Psoas muscle (tissue), 8 donors: ENCODE measurements at places on chromosomes 5 and 9. TPM values are rescaled to one million over a fixed set of nuclear protein-coding genes. Genes with fewer than 3 reads are reported as not detected.

SLC46A2 gene
- not detected for total RNA-seq

POLE3 gene
- total RNA-seq = 42.8 TPM

CCDC180 gene
- 1.6 TPM for total RNA-seq

ARSI gene
- not detected for total RNA-seq

SV2C gene
- total RNA-seq = not detected

GRCh38 chr5:88602584-88602983 lies 280.4 kb downstream of the MEF2C start:
- DNase-seq = no peak

DNA sequence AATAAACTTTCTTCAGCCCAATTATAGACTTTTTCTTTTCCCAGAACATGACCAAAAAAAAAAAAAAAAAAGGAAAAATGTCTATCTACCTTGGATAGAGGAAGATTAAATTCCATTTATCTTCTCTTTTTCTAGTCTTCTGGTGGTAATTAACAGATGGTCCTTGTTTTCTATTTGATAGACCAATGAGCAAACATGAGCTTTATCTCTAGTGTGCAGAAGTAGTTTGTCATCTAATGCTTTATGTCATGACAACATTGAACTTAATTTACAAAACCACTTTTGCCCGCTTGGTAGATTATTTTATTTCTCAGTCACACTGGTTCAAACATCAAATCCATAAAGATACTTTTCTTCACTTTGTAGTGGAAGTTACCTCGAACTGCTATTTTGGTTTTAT lies 69.5 kb upstream of the ELL2 start:
- DNase-seq = no peak

DNA sequence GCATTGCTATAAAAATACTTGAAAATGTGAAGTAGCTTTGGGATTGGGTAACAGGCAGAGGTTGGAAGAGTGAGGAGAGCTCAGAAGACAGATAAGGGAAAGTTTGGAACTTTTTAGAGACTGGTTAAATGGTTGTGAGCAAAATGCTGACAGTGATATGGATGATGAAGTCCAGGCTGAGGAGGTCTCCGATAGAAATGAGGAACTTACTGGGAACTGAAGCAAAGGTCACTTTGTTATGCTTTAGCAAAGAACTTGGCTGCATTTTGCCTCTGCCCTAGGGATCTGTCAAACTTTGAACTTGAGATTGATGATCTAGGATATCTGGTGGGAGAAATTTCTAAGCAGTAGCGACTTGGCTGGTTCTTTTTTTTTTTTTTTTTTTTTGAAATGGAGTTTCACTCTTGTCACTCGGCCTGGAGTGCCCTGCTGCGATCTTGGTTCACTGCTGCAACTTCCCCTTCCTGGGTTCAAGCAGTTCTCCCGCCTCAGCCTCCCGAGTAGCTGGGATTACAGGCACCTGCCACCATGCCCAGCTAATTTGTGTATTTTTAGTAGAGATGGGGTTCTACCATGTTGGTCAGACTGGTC lies 998.9 kb downstream of the TLE1 start:
- DNase-seq = no peak

DNA sequence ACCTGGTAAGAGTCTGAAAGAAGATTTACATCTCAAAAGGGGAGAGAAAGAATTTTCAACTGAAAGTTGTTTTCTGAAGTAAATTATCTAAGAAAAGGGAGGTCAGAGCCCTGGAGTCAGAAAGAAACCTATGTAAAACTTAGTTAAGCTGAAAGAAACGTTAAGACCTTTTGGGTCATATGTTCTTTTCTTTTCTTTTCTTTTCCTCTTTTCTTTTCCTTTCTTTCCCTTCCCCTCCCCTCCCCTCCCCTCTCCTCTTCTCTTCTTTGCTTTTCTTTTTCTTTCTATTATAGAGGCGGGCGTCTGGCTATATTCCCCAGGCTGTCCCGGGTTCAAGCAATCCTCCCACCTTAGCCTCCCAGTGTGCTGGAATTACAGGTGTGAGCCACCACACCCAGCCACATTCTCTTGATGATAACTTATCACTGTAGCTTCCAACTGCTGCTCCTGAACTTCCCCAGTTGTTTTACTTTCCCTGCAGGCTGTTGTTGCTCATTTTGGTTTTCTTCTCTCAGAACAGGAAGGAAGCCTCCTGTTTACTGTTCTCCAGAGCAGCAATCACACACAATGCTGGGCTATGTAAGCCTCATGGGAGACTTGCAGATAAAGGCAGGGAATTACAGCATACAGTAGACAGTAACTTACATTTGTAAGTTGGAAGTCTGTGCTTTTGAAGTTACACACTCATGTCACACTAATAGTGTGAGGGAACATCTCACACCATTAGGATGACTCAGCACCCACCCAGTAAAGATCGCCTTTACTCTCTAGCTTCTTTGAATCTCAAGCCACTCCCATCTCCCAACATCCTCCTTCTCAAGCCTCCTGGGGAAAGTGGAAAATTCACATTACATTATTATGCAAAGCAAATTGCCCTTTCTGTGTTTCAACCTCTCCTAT lies 2216.6 kb upstream of the WWC1 start:
- DNase-seq = no peak

DNA sequence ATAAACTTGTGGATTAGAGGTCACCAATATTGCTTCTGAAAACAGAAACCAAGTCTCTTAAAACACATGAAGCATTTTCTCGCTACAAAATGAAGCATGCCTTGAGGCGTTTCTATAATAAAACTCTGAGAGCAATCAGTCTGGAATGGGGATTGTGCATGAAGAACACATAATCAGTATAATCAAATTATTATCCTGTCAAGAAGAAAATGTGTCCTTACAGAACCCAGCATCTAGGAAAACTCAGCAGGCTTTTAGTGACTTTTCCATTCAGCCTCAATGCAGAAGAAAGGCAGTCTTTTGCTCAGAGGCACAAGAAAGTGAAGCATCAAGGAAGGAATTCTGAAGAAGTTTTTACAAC lies 121.9 kb downstream of the CDH18 start:
- no peak for DNase-seq

GRCh38 chr9:108272349-108272899 lies 583.4 kb downstream of the ACTL7B start:
- DNase-seq = peak; percentile 68

GRCh38 chr5:168788107-168788506 lies 208.9 kb upstream of the PANK3 start:
- no peak for DNase-seq

GRCh38 chr5:195401-196160 lies 4.3 kb downstream of the LRRC14B start:
- no peak for DNase-seq

DNA sequence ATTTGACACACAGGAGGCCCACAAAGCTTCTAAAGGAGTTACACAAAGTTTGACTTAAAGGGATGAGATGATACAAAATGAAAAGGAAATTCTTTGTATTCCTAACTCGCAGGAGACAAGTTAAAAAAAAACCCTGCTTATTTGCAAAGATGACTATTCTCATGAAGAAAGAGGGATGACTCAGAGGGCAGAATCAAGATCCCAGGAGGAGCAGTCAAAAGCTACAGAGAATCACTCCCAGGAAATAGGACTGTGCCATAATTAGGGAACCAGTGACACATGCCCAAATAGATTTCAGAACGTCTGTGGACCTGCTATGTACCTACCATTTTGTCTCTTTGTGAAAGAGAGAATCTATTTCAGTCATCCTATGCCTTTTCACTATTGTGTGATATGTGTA lies 103.5 kb upstream of the ARRDC3 start:
- no peak for DNase-seq
